Effector CD8-positive, alpha-beta T cell (primary cell): ENCODE measurements at places on chromosomes 5 and 9.

- DNase-seq = no peak
These were observed 224.6 kb downstream of the GAS1 start for GRCh38 chr9:86722706-86723075.

- no peak for DNase-seq
These were observed 7.8 kb downstream of the LPAR1 start for GRCh38 chr9:111030492-111030891.

DNA sequence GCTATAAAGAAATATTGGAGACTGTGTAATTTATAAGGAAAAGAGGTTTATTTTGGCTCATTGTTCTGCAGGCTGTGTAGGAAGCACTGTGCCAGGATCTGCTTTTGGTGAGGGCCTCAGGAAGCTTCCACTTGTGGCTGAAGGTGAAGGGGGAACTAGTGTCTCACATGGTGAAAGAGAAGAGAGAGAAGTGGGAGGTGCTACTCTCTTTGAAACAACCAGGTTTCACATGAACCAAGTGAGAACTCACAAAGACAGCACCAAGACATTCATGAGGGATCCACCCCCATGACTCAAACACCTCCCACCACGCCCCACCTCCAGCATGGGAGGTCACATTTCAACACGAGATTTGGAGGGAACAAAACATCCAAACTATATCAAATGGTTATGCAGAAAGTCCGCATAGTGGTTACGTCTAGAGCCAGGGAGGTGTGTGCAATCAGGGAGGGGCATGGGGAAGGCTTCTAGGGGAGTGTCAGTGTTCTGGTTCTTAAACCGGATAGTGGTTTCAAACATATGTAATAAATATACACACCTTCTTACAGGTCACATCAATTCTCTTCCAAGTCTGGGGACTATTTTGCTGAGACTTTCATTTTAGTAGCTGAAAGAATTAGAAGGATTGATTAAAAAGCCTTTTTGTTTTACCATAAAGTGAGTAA lies 113.0 kb downstream of the TRIO start:
- DNase-seq = no peak

- DNase-seq = no peak
These were observed 115.8 kb downstream of the DPYSL3 start for GRCh38 chr5:147393874-147394672.

GRCh38 chr5:10481241-10481935 lies 39.7 kb downstream of the ROPN1L start:
- no peak for DNase-seq

DNA sequence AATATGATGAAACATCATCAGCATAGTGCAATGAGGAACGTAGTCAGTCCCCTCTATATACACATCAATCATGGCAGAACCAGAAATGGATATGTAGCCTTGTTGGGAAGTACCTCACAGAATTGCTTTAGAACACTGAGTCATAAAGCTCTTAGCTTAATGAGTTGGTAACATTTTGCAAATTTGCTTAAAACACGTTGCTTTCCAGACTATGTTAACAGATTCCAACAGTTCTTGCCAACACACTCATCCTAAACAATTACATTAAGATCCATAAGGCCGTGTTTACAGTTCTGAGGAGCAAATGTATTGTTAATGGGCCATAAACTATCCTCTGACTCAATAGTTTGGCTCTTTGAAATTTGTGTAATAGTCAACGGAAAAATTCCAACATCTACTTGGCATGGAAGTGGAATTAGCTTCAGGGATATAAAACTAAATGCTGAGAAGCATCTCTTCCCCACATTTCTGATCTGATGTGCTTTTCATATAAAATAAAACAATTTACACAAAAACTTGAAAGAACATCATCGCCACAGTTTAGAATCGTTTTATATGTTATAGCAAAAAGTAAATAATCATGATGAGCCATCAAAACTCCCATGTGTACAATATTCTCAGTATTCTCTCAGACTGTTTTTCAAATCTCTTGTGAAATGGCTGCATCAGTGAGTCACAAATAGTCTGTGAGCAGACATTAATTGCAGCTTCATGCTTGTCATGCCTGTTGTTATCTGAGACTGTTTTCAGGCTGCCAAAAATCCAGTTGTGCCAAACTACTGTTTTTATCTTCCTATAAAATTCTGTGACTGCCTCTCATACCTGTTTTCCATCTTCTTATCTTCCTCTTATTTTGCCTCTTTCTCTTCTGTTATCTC lies 291.9 kb downstream of the COX7C start:
- DNase-seq = no peak

DNA sequence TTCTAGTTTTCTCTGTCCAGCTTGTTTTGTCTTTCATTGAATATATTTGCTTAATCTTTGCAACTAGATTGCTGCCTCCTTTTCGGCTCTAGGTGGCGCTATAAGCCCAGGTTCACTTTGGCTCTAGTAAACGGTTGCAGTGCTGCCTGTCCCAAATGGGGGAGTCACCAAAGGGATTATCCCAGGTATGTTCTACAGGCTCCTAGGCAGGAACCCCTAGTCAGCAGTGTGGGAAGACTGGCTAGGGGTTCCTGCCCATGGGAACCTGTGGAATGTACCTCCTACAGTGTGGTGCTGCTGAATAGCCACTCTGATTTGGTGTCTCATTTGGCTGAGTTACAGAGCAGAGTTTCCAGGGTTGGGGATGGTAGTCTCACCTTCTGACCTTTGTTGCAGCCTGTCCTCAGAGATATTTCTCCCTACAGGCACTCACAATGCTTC lies 85.2 kb downstream of the ARSB start:
- no peak for DNase-seq

DNA sequence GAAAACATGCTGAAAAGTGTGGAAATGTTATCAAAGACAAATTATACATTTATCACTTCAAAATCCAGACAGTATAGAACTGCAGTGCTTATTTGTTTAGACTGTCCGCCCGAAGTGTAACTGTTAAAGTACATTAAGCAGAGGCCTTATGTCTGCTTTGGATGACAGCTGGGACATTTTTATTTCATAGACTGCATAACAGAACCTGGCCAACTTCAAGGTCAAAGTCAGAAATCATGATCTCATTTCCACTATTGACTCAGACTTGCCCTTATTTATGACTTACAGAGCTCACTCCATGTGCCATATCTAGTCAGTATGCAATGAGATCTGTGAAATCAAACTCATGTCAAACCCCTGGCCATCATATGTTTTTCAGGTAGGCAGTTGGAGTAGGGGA lies 87.7 kb downstream of the RAB3C start:
- DNase-seq = no peak

- no peak for DNase-seq
These were observed 515 bp downstream of the UTP15 start for GRCh38 chr5:73565969-73566547.

- DNase-seq = no peak
These were observed 18.3 kb downstream of the INVS start for GRCh38 chr9:100117316-100117715.

- DNase-seq = no peak
These were observed 34.1 kb downstream of the CFAP77 start for GRCh38 chr9:132443951-132444607.

- no peak for DNase-seq
These were observed 78.5 kb upstream of the LRRTM2 start for GRCh38 chr5:138953387-138954256.

GRCh38 chr9:16625161-16625631 lies 245.3 kb downstream of the BNC2 start:
- DNase-seq = no peak

DNA sequence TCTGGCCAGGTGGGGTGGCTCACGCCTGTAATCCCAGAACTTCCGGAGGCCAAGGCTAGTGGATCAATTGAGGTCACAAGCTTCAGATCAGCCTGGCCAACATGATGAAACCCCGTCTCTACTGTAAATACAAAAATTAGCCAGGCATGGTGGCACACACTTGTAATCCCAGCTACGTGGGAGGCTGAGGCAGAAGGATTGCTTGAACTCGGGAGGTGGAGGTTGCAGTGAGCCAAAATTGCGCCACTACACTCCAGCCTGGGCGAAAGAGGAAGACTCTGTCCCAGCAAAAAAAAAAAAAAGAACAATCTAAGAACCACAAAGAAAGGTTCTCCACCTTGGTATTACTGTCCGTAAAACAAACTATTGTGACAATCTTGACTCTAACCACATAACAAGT lies 9.7 kb downstream of the MYO10 start:
- no peak for DNase-seq

DNA sequence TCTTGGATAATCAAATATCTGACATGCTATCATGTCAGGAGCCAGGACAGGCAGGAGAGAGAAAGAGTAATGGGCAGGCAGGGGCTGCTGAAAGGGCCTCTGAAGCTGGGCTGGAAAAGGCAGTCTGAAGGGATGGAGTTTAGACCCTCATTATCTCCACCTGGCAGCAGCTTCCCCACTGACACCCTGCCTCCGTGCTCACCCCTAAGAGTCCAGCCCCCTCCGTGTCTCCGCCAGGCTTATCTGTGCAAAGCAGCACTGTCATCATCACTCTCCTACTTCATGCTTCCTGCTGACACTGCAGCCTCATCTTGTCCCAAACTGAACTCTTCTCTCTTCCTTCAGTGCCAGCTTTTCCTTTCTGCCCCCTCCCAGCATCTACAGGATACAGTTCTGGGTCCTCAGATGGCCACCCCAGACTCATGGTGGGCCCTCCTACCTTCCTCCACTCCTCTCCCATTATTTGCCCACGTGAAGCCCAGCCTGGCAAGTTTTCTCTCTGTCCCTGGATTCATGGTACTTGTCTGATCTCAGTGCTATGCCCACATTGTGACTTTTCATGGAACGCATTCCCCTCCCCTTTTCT lies 70.9 kb upstream of the KLF9 start:
- DNase-seq = no peak

DNA sequence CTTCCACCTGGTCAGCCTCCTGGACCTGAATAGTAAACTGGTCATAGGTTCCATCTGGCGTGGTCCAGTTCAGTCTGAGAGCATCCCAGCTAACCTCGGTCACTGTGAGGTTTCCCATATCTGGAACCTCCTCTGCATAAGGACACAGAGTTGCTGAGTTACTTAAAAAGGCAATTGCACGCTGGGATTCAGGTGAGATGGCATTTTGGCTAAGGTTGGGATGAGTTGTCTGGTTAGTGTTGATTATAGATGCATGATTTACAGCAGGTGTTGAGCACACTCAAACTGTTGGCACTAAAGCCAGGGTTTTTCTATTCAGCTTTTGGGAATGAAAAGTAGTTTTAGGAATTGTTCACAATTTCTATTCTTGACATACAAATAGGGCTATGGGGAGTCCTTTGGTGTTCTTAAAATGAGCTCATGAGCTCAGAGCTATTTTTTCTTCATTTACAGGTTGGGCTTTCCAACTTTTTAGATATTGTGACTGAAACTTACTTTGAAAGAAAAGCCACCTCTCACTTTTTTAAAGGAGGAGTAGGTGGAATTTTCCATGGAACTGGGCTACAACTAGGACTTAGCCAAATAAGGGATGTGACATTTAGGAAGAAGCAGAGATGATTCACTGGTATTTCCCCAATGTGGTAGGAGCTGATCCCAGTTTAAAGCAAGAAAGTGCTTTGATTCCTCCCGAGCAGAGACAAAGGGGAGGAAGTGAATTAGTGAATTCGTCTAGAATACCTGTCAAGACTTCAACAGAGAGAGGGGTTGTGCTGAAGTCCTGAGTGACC lies 54.7 kb downstream of the TNC start:
- no peak for DNase-seq

DNA sequence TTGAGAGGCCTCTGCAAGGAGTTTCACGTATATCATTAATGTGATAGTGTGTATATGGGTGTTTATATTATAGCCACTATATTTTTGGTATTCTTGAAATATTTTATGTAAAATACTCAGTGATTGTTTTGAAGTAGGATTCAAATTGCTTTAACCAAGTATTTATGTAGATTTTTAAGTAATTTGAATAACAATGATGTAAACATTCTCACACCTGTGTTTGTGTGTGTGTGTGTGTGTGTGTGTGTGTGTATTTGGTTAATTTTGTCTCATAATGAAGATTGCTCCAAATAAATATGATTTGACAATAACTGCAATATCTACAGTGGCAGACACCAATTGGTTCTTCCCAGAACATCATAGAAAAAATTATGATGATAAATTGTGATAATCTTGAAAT lies 293.4 kb downstream of the CD180 start:
- DNase-seq = no peak

DNA sequence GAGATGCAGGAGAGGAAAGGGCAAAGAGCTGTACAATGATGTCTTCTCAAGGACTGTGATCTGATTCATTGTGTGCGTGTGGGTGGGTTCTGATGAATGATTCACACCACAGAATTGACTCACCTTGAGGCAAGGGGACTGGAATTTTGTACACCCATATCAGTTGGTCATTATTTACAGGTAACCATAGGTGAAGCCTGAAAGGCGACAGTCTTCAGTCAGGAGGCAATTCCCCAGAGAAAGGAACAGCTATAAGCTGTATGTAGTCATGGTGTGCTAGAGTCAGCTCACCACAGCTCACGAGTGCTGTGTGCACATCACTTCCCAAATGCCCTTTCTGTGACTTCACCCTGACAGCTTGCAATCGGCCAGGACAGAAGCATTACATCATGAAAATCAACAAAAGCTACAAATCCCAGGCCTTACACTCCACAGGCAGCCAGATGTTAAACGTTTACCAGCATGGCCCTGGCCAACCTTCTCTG lies 87.6 kb upstream of the RPS23 start:
- no peak for DNase-seq

GRCh38 chr5:2432076-2432920 lies 319.2 kb downstream of the IRX2 start:
- no peak for DNase-seq

DNA sequence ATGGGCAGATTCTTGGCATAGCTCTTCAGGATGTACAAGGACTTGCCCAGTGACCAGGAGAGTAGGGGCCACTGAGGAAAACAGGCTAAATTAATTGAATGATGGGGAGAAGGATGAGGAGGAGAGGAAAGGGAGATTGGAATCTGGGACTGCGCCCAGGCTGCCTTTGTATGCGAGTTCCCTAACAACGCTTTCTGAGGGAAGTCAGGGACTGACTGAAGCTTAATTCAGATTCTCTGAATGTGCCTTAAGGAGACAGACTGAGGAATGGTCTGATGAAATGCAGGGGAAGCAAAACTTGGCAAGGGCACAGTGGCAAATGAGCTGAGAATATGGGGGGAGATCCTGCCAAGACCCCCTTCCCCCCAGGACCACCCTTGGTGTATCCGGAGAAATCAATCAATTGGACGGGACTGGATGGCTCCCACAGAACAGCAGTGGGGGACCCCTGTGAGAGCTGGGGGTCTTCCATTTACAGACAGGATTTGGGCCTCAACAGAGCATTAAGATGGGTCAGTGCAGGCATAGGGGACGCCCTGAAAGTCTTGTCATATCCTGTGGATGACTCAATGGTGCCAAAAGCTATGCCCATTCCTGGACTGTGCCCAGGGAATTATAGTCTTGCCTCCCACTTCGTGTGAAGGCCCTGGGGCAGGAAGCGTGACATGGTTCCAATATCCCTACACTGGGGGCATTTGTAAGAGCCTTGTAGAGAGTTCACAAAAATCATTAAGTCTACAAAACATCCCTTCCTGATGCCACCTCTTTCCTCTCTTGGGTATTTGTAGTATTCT lies 215.5 kb upstream of the TNC start:
- DNase-seq = no peak
